ENCODE measurements at places on chromosomes 1 and 21. TPM values are rescaled to one million over a fixed set of nuclear protein-coding genes. Genes with fewer than 3 reads are reported as not detected.

The RYR2 gene
- 1.3 TPM for total RNA-seq

DNA sequence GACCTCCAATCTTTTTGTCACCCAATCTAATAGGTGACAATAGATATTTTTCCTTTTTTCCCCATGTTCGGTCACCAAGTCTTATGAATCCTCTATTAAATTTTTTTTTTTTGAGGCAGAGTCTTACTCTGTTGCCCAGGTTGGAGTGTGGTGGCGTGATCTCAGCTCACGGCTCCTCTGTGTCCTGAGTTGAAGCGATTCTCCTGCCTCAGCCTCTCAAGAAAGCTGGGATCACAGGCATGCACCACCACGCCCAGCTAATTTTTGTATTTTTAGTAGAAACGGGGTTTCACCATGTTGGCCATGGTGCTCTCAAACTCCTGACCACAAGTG is 42.5 kb upstream of the MTF1 start:
- no peak for DNase-seq

DNA sequence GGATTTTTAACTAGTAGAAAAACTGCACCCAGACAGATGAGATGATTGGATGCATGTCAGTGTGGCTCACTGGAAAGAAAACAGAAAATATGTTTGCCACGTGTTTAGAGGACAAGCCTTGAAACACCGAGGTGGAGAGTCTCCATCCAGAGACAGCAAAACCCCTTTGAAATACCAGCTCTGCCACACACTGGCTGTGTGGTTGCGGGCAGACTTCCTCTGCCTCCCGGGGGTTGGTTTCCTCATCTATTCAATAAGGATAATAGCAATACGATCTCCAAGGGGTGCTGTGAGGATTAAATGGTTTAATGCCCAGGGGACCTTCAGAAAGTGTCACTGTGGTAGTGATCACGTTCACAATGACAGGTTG is 67.2 kb upstream of the PARP1 start:
- DNase-seq: no peak

The NRAS gene
- total RNA-seq: 24.1 TPM
